ENCODE measurements at places on chromosomes 1 and 21.

- DNase-seq: no peak
These were observed 62.5 kb downstream of the SLC16A1 start for GRCh38 chr1:112893288-112894009.

GRCh38 chr1:51907079-51907702 is 28.7 kb upstream of the NRDC start:
- DNase-seq: no peak

DNA sequence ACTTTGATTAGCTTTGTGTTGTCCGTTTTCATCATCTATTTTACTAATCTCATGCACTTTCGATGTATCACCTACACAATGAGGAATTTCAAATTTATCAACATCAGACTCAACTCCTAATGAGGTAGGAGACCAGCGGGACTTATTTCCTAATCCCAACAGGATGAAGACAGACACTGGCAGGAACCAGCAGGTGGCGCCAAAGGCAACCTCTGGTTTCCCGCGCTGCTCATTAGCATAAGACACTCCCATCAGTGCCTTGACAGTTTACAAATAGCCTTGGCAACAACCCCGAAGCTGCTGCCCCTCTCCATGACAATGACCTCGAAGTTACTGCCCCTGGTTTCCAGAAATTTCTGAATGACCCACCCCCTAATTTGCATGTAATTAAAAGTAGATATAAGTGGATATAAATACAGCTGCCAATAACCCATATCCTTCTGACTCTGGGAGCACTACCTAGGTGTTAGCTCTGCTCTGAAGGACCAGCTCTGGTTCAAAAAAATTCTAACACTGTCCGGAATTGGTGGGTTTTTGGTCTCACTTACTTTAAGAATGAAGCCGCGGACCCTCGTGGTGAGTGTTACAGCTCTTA is 974.8 kb downstream of the ADGRL2 start:
- DNase-seq: peak; percentile 17

GRCh38 chr21:44300262-44300959 is 558 bp downstream of the PFKL start:
- peak; percentile 72 for DNase-seq

GRCh38 chr21:33761441-33762036 is 119.2 kb downstream of the ITSN1 start:
- DNase-seq: peak; percentile 48

- DNase-seq: no peak
These were observed 1.8 kb downstream of the EYA3 start for GRCh38 chr1:28086651-28087050.

GRCh38 chr1:165069829-165070228 is 286.7 kb downstream of the LMX1A start:
- no peak for DNase-seq

DNA sequence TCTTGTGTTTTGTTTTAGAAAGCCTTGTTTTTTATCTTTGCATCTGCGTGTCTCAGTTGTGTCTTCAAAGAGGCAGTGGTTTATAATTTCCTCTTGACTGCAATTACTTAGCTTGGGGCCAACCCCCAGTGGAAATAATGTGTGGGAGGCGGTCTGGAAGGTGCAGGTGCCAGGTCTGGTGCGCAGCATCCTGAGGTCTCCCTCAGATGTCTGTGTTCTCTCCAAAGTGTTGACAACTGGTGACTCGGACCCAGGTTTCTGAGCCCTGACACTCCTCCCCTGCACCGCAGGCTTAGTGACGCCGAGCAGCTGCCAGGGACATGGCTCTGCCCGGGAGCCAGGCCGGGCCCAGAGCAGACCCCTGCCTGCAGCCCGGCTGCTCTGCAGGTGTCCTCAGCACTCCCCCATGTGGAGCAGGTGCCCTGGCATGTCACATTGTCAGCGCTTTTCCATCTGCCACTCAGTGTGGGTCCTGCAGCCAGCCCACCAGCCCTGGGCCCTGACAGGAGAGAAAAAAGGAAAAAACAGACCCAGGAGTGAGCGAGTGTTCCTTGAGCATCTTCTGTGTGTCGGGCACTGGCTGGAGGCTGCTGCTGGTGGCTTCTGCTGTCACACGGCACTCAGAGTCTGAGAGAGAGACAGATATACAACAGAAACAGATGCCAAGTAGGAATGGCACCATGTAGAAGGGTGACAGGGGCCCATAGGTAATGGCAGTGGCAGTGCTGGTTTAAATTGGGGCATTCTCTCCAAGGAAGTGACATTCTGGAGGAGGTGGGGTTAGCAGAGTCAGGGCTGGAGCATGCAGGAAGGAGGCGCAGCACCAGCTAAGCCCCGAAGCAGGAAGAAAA is 24.8 kb upstream of the SELENON start:
- DNase-seq: peak; percentile 58

- peak; percentile 95 for DNase-seq
These were observed 14.1 kb downstream of the ENTREP3 start for GRCh38 chr1:155241069-155241679.

DNA sequence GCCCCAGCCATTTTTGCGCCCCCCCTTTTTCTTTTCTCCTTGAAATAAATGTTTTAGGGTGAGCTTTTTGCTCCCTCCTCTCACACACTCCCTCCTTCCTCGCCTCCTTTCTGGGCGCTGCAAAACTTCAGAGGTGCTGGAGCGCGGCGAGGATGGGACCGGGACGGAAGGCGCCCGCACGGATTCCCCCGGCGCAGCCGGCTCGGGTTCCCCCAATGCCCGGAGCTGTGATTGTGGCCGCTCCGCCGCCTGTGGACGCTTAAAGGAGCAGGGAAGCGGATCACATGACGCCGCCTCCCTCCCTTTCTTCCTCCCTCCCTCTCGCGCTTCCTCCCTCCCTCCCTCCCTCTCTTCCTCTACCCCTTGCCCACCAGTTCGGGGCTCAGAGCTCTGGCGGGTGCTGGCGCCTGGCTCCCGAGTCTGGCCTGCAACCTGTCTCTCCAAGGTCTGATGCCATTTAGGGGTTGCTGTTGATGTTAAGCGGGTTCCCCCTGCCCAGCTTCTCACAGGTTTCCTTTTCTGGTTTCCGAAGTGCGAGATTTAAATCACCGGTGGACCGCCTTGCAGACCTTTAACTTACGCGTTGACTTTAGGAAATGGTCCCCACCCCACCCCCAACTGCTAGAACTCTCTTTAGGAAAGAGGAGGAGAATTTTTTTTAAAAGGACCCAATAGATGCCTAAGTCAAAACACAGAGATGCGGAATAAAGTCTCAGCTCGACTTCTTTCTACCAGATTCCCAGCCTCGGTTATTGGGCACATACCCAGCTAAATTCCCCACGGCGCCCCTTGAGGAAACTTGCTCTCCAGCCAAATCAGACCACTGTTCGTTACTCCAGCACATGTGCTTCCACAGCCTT is at the start of gene WLS:
WLS (minus strand) TSS at position 235 of the 860 bp plus-strand sequence; CDS start at position 11, 224 bp downstream.
- DNase-seq: peak; percentile 87

GRCh38 chr1:2105781-2106524 is 55.7 kb downstream of the PRKCZ start:
- no peak for DNase-seq

GRCh38 chr1:151963288-151963687 is 30.4 kb downstream of the S100A10 start:
- peak; percentile 38 for DNase-seq

GRCh38 chr21:14527696-14528652 is 18.1 kb downstream of the SAMSN1 start:
- no peak for DNase-seq

GRCh38 chr21:46056450-46056903 is 41.4 kb upstream of the COL6A2 start:
- DNase-seq: no peak

- DNase-seq: no peak
These were observed 237.1 kb upstream of the PLD5 start for GRCh38 chr1:242761556-242761955.

GRCh38 chr21:17257784-17258183 is 255.1 kb upstream of the CXADR start:
- no peak for DNase-seq

DNA sequence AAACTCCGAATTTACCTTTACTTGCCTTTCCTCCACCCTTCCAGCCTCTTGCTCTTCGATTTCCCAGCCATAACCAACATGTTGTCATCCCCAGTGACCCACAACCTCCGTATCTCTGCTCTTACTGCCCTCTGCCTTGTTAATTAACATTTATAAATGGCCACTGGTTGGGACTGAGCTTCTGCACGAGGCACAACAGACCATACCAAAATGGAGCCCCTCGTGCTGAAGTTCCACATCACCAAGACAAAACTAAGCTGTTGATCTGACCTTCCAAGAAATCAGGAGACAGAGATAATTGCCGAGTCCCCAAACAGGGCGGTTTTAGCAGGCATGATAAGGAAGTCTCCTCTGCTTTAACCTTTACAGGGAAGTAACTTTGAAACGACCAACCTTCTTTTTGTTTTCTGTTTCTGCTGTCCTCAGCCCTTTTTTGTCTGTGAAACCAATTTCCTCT is 71.9 kb downstream of the NMNAT2 start:
- DNase-seq: no peak

DNA sequence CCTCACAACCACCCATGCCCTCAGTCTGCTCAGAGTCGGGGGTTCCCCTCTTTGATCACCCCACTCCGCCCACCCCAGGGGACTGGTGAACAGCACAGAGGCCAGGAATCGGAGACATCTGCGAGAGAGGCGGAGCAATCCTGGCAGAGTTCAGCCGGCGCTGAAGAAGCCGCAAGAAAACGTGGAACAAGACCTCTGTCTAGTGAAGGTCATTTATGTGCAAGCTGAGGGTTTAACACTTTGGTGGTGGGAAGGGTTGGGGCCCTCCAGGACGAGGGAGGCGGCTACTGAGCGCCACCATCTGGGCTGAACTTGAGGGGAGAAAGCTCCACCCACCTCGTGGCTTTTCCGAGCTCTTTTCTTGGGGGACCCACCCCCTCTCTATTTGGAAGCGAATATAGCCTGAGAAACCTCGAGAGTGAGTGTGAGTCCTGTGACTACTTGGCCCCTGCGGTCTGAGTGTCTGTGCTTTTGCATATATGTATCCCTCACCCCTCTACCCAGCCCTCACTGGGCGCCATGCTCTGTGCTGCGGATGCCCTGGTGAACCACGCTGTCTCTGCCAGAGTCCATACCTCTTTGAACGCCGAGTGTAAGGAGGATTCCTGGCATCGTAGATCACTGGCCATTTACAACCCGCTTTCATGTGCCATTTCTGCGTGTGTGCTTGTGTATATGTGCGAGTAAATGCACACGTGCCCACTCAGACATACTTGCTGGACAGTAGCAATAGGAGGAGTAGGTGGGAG is 1.2 kb upstream of the EPHA10 start:
- DNase-seq: peak; percentile 30

DNA sequence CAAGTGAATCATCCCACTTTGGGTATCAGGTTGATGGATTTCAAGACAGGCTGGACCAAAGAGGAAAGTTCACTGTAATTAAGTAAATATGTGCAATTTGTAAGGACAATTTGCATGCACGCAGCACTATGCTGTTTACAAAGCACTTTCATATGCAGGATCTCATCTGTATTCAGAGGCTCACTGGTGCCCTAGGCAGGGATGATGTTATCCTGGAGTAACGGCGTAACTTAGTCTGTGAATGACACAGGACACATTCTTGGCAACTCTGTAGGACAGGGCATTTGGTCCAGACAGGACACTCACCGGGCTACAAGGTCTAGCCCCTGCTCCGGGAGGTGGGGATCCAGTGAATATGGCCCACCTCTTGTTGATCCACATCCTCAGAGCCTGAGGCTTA is 365.4 kb upstream of the DUSP10 start:
- no peak for DNase-seq

GRCh38 chr1:236540813-236541465 is 17.2 kb downstream of the LGALS8 start:
- DNase-seq: no peak

GRCh38 chr21:42056468-42056867 is 14.6 kb upstream of the UMODL1 start:
- DNase-seq: no peak

DNA sequence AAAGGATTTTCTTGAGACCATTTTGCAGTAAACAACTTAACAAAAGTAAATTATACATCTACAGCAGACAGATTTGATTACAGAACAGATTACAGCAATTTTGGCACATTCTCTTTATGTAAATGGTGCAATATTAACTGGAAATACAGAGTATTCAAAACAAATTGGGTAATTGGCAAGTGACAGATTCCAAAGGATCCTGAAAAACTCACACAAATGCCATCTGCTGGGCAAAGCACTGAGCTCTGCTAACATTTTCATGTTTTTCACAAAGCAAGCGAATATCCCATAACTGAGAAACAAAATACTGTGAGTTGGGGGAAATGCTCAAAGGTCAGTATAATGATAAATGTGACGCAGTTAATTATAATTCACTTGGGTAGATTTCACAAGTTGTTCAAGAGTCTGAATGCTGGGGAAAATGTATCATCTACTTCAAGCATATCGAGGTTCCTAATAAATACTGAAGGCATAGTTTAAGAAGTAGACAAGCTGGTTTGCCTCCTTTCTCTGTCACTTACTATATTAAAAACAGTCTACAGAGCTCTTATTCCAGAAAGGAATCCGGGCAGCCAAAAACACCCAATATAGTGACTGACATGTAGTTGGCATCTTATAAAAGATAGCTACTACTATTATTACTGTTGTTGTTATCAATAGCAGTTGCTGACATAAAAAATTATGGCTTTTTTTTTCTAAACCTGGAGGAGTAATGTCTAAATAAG is 75.8 kb upstream of the SDC3 start:
- no peak for DNase-seq

- no peak for DNase-seq
These were observed 118.2 kb downstream of the LEPR start for GRCh38 chr1:65538664-65539063.

GRCh38 chr1:150302338-150302737 is 8.7 kb downstream of the MRPS21 start:
- DNase-seq: no peak

GRCh38 chr1:211386921-211387320 is 60.3 kb downstream of the TRAF5 start:
- DNase-seq: peak; percentile 3

DNA sequence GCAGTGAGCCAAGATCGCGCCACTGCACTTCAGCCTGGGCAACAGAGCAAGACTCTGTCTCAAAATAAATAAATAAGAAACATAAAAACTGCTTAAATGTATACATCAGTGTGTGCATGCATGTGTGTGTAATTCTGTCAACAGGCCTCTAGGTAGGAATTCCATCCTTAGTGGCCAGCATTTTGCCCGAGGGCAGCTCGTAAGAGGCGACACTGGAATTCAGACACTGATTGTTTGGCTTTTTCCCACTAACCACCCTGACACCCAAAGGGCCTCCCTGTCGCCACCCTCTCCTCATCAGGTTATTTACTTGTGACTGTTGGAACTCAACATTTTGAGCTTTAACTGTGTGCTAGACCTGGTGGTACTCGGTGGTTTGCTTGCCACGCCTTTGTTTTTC is 64.0 kb upstream of the KIF1B start:
- no peak for DNase-seq

DNA sequence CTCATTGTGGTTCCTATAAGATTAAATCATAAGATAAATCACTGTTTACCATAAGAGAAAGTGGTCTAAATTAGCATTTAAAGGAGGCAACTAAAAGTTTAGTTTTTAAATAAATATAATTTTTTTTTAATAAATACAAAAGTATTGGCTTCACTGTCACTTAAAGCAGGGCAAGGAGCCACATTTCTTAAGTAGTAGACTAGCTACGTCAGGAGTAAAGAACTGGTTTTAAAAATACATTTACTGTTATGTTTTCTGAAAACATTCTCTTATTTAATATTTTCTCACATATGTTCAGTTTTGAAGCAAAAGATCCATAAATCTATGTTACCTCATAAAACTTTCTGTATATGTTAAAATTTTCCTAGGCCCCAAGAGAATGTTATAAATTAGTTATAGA is 2.2 kb downstream of the ANGPTL1 start:
- DNase-seq: no peak

Measured in eye (tissue), 1 donor.